Heart left ventricle (tissue), 16 donors: ENCODE measurements at places on chromosomes 3 and 15.

- no peak for DNase-seq
Measured at GRCh38 chr3:192927016-192927415, 9.4 kb upstream of the MB21D2 start.

GRCh38 chr15:70409388-70409787, 311.7 kb upstream of the TLE3 start:
- DNase-seq, result no peak

GRCh38 chr3:74149466-74149865, 465.0 kb downstream of the CNTN3 start:
- no peak for DNase-seq

DNA sequence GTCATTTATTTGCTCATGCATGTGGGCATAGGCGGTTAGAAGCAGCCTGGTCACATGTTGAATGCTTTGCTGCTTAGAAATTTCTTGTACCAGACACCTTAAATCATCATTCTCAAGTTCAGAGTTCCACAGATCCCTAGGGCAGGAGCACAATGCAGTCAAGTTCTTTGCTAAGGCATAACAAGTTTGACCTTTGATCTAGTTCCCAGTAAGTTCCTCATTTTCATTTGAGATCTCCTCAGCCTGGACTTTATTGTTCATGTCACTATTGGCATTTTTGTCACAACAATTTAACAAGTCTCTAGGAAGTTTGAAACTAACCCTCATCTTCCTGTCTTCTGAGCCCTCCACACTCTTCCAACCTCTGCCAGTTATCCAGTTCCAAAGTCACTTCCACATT, 22.8 kb downstream of the HGD start:
- no peak for DNase-seq

DNA sequence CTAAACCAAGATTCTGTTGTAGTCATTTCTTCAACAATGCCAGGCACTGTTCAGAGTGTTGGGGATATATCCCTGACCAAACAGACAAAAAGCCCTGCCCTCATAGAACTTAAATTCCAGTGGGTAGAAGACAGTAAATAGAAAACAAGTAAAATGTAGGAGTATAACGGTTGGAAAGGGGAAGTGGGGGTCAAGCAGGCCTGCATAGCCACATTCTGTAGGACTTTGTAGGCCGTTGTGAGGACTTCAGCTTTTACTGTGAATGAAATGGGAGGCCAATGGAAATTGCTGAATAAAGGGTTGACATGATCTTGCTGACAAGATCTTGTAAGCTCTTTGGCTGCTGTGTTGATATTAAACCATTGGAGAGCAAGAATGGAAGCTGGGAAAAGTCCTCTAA, 1.8 kb downstream of the MRPS11 start:
- DNase-seq, result no peak

- no peak for DNase-seq
Measured at GRCh38 chr15:70880781-70881180, 11.5 kb downstream of the THAP10 start.

- no peak for DNase-seq
Measured at GRCh38 chr15:64105113-64105704, 9.4 kb downstream of the SNX1 start.

GRCh38 chr15:64979252-64979710, 10.4 kb downstream of the SPG21 start:
- no peak for DNase-seq

- no peak for DNase-seq
Measured at GRCh38 chr3:79215286-79215685, 552.5 kb downstream of the ROBO1 start.

DNA sequence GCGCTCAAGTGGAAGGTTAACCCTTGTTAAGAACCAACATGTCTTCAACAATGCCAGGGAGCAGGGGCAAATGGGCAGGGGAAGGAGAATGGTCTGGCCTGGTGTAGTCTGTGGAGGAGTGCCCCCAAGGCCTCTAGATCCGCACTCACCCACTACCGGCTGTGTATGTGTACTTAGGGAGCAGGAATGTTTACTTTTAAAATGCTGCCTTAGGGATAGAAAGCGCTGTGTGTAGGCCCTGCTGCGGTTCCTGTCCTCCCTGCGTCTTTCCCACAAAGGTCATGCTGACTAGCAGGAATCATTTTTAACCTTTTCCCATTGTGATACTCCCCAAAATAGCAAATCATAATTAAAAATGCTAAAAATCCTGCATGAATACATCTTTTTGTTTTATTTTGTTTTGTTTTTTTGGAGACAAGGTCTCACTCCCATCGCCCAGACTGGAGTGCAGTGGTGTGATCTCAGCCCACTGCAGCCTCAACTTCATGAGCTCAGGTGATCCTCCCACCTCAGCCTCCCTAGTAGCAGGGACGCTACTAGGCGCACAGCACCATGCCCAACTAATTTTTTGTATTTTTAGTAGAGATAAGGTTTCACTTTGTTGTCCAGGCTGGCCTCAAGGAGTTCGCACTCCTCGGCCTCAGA, 35.9 kb upstream of the CEMIP start:
- DNase-seq, result no peak

GRCh38 chr3:35594739-35595138, 44.6 kb upstream of the ARPP21 start:
- no peak for DNase-seq

- no peak for DNase-seq
Measured at GRCh38 chr3:172811099-172811498, 60.6 kb downstream of the ECT2 start.
